ENCODE measurements at places on chromosomes 12 and 14.

DNA sequence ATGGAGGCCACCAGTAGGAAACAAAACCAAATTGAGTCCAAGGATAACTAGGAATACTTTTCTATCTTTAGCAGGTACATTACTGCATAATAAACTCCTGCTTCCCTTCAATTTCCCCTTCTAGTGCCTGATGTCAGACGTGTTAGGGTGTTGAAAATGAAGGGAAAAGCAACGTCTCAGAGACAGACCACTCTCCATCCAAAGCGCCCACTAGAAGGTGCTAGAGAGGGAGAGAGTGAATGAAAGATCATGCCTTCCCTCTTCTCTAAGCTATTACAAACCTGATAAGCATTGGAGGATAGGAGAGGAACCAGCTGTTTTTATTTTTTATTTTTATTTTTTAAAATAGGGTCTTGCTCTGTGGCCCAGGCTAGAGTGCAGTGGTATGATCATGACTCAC is 64.1 kb downstream of the ZNF641 start:
- DNase-seq = no peak

- DNase-seq = no peak
Observed at GRCh38 chr14:62053188-62053587, 291.0 kb downstream of the SNAPC1 start.

DNA sequence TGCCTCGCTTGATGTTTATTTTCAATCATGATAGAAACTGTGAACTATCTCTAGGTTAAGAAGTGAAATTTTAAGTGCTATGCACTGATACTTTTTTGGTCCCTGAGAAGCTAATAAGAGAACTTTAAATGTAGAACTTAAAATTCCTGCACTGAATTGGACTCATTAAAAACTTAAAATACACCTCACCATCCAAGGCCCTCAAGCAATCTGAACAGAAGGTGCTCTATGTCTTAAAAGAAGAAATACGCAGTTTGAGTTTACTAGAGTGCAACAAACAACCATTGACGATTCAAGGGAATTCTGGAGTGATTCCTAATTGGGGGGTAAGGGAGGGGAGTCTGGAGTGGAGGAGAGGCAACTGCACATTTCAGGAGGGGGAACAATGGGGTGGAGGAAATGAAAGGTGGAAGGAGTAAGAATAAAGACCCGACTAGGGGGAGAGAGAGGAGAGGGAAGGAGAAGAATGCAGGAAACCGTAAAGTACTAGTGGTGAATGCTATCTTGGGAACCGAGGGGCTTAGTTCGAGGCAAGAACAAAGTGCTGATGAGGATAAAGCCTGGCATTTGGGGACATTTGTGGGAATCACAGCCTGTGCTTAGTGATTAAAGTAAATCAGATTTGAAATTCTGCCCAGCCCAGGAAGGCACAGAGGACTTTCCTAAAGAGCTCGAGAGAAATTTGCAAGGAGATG is 389.7 kb downstream of the AACS start:
- DNase-seq = no peak

DNA sequence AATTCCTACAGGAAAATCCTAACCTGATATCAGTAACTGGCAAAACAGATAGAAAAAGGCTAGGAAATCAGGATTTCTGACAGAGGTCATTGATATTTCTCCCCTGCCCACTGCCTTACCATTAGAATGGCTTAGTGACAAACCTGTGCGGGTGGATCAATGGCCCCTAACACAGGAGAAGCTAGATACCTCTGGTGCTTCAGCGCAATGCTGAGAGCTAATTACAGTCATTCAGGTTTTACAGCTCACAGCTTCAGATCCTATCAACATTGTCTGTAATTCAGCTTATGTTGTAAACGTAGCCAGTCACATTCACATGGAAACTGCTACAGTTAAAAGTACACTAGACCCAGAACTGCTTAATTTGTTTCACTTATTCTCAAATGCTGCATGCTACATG is 17.4 kb upstream of the SLC10A1 start:
- DNase-seq = no peak

Measured in CD8-positive, alpha-beta T cell (primary cell).